ENCODE measurements at places on chromosomes 13 and 19.
A peak's percentile ranks its signal among the peaks of the same experiment; 100 is the strongest.

DNA sequence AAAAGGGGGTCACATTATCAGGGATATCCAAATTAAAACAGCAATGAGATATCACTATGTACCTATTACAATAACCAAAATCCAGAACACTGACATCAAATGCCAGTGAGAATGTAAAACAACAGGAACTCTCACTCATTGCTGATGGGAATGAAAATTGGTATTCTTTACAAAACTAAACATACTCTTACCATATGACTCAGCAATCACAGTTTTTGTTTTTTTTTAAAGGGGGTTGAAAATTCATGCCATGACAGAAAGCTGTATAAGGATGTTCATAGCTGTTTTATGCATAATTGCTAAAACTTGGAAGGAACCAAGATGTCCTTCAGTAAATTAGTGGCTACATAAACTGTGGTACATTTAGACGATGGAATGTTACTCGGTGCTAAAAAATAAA lies 71.6 kb upstream of the SLITRK1 start:
- no peak for DNase-seq

DNA sequence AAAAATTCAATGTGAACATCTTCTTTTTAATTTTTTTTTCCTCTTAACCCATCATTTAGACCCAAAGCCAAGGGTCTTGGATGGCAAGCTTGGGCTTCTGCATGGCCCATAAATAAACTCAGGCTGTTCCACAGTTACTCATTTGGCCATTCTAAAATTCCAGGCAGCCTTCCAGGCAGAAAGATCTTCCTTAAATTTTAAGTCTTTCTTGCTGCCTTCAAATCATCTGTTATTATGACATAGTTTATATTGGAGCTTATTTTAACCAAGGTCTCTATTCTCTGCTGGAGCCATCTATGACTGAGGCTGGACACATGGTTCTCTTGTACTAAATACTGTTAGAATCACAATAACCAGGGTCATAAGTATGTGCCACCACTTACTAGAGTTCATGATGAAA lies 317.3 kb upstream of the MAB21L1 start:
- DNase-seq = no peak

DNA sequence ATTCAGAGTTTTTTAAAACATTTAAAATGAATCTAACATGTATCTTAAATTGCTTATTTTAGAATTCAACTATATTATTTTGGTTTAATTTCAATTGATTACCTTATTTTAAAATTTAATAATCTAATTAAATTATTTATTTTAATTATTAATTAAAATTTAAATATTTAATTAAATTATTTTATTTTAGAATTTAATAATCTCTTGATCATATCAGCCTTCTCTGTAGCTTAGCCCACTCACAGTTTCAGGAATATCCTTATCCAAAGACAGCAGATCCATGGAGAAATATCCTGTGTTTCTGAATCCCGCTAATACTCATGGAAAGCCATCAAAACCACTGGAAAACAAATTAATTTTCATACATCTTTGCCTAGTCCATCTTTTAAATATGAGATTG lies 1669.2 kb downstream of the PCDH9 start:
- DNase-seq = no peak

DNA sequence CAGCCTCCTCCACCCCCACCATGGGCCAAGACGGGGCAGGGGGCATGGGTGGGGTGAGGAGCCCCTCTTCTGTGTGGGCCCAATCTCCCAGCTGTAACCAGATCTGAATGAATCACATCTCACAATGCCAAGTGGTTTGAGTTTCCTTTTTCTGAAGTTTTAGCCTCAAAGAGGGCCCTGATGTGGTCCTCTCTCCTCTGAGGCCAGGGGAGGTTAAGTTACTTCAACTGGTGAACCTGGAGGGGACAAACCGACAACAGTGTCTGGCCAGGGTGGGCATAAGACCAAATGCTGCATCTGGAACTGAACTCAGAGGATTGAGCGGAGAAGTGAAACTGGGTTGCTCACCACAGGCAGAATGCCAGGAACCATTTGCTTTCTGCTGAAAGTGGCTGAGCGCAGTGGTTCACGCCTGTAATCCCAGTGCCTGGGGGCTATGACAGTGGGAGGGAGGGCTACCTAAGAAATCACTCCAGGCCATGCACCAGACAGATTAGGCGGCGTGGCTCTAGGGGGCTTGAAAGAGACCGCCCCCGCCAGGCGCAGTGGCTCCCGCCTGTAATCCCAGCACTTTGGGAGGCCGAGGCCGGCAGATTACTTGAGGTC lies 15.4 kb upstream of the IRGC start:
- DNase-seq = no peak

DNA sequence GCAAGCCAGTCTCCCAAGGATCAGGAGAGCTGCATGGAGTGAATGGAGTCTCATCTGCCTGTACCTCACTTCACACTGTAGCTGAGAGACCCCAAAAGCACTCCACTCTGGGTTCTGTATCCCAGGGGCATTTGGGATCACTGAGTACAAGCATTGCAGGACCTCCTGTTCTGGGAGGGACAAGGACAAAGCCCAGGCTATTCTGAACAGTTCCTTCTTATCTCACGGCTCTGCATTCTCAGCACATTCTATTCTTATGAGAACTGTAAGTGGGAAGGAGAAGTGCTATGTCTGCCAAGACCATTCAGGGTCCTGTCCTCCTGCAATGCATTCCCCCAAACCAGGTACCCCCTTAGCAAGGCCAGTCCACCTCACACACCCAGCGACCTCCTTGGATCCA lies 42.8 kb downstream of the RNF6 start:
- no peak for DNase-seq

DNA sequence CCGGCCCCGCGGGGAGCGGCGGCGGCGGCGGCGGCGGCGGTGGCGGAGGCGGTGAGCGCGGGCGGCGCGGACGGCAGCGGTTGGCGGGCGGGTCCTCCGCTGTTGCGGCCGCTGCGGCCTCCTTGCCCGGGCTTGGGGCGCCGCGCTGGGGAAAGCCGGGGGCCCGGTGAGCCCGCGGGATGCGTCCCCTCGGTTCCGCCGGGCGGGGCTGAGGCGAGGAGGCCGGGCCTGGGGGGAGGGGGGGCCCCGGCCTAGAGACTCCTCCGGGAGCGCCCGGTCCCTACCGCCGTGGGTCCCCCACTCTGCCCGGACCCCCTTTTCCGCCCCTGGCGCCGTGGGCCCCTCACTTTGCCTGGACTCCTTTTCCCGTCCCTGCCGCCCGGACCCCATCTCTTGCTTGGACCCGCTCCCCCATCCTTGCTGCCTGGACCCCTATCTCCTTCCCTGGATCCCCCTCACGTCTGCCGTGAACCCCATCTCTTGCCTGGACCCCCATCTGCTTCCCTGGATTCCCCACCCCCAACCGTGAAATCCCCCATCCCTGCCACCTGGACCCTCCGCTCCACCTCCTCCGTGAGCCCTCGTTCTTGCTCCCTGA lies 28.6 kb upstream of the NDUFS7 start:
- no peak for DNase-seq

- no peak for DNase-seq
Observed at GRCh38 chr19:22620401-22620800, 13.7 kb upstream of the ZNF492 start.

DNA sequence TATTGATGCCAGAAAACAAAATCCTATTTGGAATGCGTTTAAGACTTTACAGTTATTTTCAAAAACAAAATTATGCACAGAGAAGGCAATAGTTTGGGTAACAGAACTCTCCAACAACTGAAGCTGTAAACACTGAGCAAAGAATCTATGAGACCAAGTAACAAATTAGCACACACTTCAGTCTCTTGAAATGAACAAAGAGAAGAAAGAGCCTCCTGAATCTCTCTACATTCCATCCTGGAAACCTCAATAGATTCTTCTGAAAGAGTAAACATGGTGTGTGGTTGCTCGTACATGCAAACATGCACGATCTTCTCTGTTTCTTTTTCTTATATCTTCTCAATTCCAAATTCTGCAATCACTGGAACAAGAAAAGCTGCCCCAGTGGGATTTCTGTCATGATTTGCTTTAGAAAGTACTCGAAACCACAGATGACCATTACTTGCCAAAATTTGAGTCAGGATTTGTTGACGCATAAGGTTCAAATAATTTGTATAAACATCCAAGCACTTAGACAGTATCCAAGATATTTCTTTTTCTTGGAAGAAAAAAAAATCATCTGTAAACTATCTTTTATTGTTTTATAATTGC lies 137.9 kb upstream of the DACH1 start:
- DNase-seq = no peak

- DNase-seq = no peak
Observed at GRCh38 chr13:44734201-44734707, 158.1 kb upstream of the TSC22D1 start.

- DNase-seq = no peak
Observed at GRCh38 chr13:26425443-26426358, 131.8 kb upstream of the WASF3 start.

GRCh38 chr13:111043575-111043982 lies 71.5 kb upstream of the ARHGEF7 start:
- DNase-seq = no peak

DNA sequence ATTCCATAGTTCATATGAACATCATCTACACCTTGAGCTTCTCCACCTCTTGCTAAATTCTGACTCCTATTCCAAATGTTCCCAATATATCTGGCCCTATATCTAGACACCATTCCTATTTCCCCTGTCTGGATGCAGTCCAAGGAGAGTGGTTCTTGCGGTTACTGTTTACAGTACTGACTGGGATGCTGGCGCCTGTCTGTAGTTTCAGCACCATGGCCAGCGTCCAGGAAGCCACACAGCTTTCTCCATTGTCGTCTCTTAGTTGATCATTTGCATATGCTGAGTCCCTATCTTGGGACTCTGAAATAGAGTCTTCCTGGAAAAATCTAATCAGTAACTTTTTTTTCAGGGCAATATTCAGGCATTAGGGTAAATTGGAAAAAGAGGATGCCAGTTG lies 14.9 kb downstream of the LAIR2 start:
- DNase-seq = peak; percentile 19

- DNase-seq = no peak
Observed at GRCh38 chr13:44400736-44401135, 27.1 kb downstream of the SERP2 start.

GRCh38 chr13:38045278-38046048 lies 175.9 kb upstream of the TRPC4 start:
- peak; percentile 11 for DNase-seq

DNA sequence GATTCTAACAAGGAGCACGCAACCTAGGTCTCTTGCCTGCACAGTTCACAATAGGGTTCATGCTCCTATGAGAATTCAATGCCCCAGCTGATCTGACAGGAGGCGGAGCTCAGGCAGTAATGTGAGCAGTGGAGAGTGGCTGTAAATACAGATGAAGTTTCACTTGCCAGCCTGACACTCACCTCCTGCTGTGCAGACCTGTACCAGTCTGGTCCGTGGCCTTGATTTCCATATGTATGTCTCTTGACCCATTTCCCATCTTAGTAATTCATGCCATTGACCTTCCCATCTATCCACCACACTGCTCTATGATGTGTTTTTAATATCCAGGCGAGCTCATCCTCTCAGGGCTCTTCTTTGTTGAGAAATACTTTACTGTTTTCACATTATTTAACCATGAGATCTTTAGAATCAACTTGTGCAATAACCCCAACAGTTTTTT lies 95.2 kb downstream of the LRCH1 start:
- no peak for DNase-seq

DNA sequence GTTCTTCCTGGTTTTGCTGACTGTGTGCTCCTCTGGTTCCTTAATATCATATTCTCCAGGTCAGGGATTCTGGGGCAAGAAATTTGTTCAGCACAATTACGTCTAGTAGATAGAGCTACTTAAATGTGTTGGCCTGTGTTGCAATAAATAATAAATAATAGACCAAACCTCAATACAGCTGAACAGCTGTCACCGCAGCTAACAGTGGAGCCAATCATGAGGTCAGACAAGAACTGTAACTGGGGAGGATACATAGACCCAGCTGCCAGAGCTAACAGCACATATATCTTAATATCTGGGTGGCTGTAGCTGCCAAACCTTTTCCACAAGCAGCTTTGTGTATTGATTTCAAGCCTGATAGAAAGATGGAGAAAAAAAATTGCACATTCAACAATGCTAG lies 1596.3 kb upstream of the PCDH20 start:
- DNase-seq = no peak

DNA sequence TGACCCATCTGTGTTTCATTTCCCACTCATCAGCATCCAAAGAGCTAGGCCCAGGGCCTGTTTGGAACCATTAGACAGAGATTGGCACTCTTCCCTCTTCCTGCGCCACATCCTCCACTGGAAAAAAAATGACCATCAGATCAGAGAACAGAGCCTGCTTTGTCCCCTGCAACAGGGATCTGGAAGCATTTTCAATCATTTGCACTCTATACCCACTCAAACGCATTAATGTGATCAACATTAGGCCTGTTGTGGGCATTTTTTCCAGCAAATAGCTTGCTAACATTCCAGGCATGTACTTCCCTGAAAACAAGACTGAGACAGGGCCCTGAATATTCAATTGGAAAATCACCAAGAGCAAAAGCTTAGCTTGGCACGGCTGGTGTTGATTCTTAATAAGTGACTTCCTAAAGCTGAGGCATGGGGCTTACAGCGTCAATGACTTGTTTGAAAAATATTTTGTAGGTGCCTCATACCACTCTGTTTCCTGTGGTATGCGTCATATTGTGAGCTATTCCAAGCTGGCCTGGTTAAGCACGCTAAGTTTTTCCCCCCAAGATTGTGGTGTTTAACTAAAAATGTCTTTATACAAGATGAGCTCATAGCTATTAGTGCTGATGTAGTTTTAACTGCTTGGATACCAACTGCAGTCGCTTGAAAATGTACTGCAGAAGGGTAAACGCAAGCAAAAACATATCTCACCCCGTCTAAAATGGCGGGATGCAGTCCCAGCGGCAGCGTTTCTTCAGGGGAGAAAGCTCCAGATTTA lies 404.4 kb downstream of the SPRY2 start:
- DNase-seq = no peak

DNA sequence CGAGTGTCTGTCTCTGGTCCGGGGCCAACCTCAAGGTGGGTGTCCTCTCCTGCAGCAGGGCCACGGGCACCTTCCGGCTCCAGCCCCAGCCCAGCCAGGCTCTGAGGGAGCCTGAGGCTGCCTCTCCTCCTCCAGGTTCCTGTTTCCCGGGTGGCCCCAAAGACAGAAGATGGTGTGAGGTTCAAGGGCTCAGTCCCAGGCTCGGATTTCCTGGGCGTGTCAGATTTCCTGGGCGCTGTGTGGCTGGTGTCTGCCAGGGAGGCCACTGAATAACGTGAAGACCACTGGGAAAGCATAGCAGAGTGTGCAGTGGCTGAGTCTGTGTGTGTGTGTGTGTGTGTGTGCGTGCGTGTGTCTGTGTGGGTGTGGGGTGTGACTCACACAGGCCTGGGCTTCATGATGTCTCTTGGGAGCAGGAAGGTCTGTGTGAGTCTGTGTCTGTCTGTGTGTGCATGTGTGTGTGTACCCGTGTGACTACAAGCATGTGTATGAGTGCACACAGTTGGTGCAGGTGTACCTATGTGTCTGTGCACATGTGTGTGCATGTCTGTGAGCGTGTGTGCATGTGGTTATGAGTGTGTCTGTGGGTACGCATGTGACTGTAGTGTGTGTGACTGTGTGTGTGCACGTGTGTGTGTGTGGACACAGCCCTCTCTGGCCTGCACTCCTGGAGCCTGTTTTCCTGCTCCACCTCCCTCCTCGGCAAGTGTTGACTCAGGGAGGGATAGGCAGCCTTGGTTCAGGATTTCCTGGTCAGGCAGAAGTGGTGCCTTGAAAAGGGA lies 28.3 kb downstream of the CEBPA start:
- DNase-seq = peak; percentile 31

- DNase-seq = no peak
Observed at GRCh38 chr13:113080901-113081521, 24.6 kb upstream of the F7 start.
